ENCODE measurements at places on chromosomes 6 and 20.

DNA sequence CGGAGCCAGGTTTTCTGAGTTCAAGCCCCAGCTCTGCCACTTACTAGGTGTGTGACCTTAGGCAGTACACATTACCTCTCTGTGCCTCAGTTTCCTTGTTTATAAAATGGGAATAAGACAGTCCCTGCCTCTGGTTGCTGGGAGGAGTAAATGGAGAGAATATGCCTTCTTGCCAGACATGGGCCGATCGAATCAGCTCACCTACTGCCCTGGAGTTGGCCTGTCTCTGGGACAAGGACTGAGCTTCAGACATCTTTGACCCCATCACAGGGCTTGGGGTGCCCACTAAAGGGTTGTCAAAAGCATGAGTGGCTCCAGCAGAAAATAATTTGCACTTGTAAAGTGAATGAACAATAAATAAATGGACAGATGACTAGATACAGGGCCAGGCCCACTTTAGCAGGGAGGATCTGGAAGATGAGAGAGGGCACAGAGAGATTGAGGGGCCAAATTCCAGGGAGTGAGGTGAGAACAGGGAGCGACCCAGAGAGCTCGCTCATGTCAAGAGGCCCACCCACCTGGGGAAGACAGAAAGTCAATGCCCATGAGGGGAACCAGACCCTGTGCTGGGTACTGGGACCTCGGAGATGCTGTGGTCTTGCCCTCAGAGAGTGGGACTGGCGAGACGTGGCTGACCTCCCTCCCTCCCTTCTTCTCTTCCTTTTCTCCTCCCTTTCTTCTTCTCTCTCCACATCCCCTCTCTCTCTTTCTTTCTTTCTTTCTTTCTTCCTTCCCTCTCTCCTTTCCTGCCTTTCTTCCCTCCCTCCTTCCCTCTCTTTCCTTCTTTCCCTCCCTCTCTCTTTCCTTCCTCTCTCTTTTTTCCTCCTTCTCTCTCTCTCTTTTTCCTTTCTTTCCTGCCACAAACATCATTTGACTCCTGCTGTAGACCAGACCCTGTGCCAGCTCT lies 3.9 kb upstream of the BPIFA2 start:
- no peak for DNase-seq

DNA sequence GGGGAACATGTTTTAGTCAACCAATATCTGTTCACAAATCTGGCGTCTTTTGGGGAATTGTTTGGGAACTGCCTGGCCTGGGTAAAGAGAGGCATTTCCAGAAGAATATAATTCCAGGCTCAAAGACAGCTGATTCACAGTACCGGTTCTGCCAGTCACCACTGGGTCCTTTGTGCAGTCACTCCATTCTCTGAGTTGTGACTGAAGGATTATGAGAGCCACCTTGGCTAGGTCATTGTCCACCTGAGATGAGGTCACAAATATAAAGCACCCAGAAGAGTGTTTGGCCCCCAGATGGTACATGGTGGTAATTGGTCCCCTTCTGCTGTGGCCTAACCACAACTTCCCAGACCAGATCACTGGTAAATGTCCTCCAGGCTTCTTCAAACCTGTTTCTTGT lies 121.0 kb upstream of the SPACA1 start:
- DNase-seq = no peak

GRCh38 chr6:138275976-138276375 lies 57.7 kb upstream of the PBOV1 start:
- DNase-seq = no peak

DNA sequence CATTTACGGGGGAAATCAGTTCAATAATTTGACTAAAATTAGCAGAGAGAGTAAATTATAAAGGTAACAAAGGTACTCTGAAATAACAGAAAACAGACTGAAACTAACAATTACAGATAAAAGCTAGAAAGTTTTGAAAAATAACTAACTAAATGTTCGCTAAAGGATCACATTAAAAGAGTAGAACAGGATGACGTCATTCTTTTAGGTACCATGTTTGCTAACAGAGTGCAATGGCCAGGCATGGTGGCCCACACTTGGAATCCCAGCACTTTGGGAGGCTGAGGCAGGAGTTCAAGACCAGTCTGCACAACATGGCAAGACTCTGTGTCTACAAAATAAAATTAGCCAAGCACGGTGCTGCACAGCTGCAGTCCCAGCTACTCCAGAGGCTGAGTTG lies 212.3 kb upstream of the CDYL start:
- no peak for DNase-seq

DNA sequence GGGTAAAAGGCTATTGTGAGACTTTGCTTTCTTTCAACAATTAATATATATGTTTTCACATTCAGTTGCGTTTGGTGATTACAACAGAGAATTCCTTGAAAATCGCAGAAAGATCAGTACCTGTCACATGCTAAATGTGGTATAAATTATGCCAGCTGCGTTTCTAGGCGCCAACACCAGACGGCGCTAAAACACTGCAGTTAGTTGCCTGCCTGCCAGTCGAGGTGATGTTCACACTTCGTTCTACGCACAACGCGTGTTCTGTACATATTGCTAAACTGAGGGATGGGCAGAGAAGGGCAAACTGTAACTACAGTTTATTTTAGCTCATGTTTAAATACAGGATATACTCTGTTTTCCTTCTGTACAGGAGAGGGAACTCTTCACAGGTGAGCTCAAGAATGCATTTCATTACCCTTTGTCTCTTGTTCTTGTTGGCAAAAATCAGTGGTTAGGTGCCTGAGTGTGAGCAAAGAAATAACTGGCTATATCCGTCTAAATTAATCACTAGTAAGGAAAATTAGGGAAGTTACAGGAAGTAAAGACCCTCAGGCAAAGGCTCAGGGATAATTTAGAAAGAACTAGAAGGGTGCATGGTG lies 100.1 kb upstream of the RGS17 start:
- no peak for DNase-seq

DNA sequence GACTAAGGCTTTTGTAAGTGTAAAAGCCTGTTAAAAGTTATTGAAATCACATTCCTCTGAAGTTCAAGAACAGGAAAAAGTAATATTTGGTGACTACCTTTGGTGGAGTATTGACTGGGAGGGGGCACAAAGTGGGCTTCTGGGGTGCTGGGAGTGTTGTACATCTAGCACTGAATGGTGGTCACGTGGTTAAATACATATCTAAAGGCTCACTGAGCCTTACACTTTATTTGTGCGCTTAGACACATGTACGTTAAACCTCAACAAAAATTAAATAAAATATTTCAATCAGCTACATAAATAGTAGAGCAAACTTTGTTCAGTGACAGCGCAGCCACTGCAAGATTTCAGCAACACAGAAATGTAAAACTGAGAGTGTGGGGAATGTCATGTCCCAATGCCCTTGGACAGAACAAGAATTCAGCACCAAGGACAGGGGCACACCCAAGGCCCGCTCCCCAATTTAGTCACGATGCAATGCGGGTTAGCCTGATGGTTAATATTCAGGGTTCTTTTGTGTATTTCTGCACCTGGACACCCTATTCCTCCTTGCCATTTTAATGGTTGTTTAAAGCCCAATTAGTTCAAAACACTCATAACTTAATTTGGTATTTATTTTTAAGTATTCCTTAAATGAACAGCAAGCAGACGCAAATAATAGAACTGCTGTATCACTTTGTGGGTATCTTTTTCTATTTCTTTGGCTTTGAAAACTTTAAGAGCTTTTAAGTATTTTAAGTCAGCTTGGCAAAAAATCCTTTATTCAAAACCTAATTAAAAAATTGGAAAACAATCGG lies 37.4 kb downstream of the ANGPT4 start:
- no peak for DNase-seq

- no peak for DNase-seq
Measured at GRCh38 chr6:11917951-11918738, 94.0 kb upstream of the HIVEP1 start.

- no peak for DNase-seq
Measured at GRCh38 chr20:36260316-36260715, 24.0 kb downstream of the AAR2 start.

DNA sequence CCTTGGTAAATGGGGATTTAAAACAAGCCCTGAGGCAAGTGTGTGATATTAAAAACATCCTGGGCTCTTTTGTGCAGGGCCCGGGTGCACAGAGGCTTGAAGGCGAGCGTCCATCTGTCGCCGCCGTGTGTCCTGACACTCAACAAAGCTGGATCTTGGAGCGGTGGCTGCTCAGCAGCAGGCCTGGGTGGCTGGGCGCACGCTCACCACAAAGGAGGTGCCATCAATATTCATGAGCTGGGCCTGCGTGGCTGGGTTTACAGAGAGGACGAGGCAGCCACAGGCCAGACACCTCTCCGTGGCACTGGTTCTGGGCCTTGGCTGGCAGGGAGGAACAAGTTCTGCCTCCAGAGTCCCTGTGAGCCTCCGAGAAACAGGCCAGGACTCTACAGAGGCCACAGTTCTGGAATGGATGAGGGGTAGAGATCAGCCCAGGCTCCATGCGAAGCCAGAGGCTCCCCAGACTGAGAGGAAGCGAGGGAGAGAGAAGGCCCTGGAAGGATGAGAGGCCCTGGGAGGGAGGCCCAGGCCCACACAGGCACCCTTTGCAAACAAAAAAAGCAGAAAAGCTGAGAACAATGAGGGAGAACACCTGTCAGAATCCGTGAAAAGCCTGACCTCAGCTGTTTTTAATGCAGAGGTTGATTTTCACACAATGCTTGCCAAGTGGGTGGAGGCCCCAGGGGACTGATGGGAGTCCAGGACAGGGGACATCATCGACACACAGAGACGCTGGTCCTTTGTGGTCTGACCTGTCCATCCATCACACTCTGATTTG lies 21.9 kb downstream of the BHLHE23 start:
- DNase-seq = no peak

- no peak for DNase-seq
Measured at GRCh38 chr6:31086788-31087440, 25.5 kb downstream of the C6orf15 start.

GRCh38 chr6:84769306-84769705 lies 4.9 kb upstream of the TBX18 start:
- DNase-seq = no peak

GRCh38 chr6:65531533-65531932 lies 175.5 kb downstream of the EYS start:
- DNase-seq = no peak

GRCh38 chr6:152595499-152595898 lies 41.7 kb downstream of the SYNE1 start:
- DNase-seq = no peak

GRCh38 chr20:3922983-3923339 lies 33.8 kb downstream of the PANK2 start:
- no peak for DNase-seq

DNA sequence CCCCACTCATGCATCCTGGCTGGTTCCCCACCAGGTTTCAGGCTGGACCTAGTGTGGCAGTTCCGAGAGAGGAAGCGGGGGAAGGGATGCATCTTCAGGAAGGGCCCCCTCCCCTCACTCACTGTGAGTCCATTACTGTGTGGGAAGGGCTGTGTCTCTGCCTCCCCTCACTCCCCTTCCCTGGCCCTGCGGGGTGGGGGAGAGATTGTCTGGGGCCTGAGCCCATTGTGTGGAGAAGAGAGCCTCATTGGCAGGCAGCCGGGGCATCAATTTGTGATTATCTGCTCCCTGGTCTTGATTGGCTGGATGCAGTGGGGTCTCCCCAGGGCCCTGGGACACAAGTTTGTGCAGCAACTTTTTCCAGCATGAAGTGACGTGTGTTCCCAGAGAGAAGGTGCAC lies 4.1 kb upstream of the MYT1 start:
- no peak for DNase-seq

DNA sequence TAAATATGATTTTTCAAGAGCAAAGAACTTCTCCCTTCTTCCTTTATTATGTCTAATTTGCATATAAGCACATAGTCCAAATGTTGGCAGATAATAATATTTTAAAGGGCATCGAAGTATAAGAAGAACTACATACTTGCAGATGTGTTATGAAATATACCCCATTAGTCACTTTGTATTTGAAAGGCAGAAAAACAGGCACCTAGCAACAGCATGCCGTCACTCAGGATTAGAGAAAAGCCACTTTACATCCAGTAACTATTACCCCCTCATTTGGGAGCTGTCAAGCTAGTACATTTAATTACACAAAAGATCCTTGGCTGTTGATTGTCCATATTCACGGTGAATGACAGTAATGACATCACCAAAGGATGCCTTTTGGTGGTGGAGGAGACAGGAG lies 99.3 kb upstream of the ARMC2 start:
- DNase-seq = no peak
